Activated naive CD4-positive, alpha-beta T cell treated with anti-CD3 and anti-CD28 coated beads, Interleukin-2, amount 50 U/mL, for 16 hours (primary cell): ENCODE measurements at places on chromosomes 5 and 9.

- no peak for DNase-seq
Measured at GRCh38 chr5:58200451-58200850, 259.4 kb downstream of the PLK2 start.

GRCh38 chr9:121395558-121395957 lies 25.5 kb upstream of the STOM start:
- no peak for DNase-seq

DNA sequence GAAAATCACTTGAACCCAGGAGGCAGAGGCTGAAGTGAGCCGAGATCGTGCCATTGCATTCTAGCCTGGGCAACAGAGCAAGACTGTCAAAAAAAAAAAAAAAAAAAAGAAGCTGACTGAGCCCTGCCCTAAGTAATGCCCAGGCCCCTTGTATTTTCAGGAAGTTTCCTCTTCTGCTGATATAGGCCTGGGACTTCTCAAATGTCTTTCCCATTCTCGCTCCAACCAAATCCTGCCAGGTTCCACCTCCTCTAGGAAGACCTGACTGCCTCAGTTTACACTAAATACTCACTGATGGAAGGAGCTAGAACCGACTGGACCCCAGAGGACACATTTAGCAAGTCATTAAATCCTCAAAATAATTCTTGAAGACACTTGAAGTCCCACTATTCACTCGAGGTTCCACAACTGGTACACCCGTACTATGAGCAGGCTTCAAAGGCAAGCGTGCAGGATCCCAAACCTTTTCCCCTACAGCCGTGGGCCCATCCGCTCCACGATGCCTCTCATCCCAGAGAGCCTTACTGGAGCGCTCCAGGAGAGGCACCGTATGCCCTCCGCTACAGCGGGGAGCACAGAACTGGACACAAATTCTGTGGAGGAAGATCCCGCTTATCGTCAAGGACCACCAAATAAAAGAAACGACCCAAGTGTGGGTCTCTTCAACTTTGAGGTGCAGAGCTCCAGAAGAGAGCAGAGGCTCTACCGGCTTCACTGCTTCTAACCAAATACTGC lies 676 bp downstream of the NOL6 start:
- no peak for DNase-seq

DNA sequence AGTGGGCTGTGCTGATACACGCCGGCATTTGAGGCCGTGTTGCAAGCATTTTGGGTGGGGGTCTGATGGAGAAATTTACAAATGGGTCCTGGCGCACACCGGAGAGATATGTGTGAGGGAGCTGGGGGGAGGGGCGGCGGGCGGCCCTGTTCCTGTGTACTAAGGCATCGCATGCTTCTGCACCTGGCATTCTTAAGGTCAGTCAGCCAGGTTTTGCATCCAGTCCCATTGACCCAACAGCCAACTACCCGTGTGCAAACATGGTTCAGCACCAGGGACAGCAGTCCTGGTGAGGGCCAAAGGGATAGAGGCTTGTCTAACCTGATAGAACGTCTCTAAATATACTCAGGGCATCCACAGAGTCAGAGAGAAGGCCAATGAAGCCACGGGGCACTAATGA lies 839 bp downstream of the GABRG2 start:
- DNase-seq = no peak

DNA sequence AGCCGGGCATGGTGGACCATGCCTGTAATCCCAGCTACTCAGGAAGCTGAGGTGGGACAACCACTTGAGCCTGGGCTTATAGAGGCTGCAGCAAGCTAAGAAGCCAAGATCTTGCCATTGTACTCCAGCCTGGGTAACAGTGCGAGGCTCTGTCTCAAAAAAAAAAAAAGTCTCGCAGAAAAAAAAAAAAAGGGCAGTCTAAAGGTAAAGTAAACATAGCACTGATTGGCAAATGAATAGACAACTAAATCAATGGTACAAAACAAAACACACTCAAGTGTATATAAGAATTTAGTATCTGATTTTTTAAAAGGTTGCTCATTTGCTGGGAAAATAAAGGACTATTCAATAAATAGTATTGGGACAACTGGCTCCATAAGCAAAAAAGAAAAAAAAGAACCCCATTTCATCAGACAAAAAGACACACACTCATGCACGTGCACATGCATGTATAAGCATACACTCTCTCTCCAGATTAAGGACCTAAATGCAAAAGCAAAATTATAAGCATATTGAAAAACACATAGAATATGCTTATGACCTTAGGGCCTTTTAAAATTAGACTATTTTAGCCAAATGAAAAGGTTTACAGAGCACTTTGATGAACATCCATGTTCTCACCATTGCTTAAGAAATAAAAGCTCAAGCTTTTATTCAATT lies 5.7 kb downstream of the IL6ST start:
- DNase-seq = no peak
